Stimulated activated effector memory CD8-positive, alpha-beta T cell treated with anti-CD3 and anti-CD28 coated beads, Interleukin-12 subunit alpha, Interleukin-12 subunit beta, amount 100 ng/mL, for 72 hours (primary cell): ENCODE measurements at places on chromosomes 12 and 14.

GRCh38 chr12:110922652-110923051 is 2.3 kb upstream of the MYL2 start:
- DNase-seq, result no peak

DNA sequence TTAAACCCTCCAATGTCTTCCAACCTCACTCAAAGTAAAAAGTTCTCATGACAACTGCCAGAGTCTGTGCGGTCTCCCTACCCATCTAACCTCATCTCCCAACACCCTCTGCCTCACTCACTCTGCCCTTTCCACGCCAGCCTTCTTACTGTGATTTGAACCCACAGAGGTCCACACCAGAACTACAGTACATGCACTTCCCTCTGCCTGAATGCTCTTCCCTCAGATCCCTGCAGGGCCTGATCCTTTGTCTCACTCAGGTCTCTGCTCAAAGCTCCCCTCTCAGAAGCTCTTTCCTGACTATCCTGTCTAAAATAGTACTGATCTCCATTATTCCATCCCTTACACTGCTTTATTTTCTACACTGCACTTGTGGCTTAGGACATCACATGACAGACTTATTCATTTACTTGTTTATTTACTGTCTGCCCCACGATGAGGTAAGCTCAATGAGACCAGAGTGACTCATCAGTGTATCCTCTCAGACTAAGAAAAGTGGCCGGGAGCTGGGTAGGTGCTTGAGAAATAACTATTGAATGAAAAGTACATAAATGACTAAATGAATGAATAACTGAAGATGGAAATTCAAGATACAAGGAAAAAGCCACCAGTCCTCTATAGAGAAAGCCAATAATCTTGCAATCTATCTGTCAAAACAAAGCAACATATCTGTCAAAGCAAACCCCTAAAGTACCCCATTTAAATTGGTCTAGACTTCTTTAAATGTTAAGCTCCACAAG is 17.1 kb downstream of the POMT2 start:
- DNase-seq, result peak; percentile 70

DNA sequence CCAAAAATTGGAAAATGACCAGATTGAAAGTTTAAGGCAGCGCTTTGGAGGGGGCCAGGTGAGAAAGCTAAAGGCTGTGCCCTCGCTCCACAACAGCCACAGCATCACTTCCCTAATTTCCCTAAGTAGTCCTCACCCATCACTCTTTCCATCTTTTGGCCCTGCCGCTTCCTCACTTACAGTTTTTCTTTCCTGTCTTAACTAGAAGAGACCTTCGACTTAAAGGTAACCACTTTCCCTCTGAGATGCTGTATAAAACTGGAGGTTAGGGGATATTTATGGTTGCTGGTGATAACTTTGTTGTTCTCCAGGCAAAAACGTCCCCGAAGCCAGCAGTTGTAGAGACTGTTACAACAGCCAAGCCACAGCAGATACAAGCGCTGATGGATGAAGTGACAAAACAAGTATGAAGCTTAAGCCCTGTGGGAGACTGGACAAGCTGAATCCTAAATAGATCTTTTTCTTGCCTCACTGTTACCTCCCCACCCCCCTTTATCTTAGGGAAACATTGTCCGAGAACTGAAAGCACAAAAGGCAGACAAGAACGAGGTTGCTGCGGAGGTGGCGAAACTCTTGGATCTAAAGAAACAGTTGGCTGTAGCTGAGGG is 4.3 kb downstream of the DDIT3 start:
- DNase-seq, result no peak

DNA sequence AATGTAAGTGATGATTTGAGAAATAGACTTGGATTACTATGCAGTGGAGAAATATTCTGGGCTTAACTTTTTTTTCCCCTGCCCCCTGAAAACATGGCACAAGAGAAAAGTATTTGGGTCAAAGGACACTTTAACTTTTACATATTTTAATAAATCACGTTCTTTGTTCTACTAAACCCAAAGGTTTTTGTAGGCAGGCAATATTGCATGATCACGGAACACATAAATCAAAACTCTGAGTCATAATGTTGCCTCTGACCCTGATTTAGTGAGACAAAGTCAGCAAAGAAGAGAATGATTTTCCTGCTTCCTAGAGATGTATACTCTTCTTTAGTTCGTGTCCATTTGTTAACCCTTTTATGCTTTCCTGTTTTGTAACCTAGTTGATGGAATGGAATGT is 38.0 kb downstream of the ABCD2 start:
- no peak for DNase-seq

DNA sequence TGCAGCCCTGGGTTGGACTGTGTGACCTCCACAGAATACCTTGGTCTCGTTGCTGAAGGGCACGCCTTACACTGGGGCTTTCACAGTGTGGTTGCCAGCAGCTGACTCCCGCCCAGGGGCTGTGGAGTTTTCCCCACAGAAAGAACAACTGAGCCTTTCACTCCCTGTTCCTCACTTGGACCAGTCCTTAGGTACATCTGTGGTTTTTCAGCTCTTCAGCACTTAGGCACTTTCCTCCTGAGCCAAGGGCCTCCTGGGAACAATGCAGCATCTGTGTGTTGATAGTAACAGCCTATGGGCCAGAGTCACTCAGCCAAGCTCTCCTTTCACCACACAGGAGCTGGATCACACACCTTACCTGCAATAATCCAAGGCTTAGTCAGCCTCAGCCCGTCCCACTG is 25.0 kb downstream of the ERP27 start:
- DNase-seq, result no peak

DNA sequence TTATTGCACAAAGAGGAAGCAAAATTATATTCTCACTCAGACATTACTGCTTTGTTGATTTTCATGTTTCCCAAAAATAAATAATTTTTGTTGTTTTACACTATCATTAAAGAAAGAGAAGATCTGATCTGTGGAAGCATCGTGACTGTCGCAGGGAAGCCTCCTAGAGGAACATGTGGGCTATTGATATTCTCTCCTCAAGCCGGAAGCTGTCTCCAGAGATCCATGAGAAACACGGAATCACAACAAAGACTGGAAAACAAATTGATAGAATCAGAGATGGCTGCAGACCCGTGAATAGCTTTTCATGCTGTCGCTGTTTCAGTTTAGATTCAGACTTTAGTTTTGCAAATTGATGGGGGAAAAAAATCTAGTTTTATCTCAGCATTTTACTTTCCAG is 235.2 kb upstream of the TMPO start:
- DNase-seq, result no peak

DNA sequence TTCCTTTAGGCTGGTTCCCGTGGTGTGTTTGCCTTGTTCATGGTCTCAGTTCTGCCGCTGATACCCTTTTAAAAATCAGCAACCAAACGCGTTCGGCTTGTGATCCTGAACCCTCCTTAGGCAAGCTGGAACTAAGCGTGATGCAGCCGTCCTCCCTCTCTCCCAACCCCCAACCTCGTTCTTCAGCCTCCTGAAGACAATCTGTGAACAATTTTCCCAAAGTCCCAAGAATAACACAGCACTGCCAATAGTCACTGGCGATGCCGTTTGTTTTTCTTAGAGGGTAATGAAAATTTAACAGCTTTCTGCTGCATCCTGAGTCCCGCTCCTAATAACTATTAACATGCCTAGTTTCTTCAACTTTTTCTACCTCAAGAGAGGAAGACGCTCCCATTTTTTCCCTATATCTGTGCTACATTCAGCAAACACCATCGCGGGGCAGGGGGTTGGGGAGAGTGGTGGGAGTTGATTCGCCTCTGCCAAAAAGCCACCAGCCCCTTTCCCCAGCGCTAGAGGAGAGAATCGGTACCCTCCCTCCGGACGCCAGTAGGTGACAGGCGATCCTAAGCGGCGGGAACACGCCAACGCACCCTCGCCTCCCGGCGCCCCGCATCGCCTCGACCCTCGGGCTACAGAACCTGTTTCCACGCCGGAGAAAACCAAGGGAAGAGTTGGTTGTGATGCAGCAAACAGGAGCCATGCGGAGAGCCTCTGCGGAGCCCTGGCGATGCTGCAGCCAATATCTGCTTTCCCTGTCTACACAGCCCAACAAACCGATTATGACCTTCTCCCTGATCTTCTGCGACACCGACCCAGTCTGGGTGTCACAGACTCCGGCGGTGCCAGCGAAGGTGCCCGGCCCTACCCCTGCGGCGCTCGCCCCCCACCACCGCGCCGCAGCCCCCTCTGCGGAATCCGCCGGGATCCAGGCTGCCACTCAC is 752 bp downstream of the PRICKLE1 start:
- DNase-seq, result no peak

GRCh38 chr12:67689385-67689784 is 40.8 kb downstream of the DYRK2 start:
- no peak for DNase-seq

DNA sequence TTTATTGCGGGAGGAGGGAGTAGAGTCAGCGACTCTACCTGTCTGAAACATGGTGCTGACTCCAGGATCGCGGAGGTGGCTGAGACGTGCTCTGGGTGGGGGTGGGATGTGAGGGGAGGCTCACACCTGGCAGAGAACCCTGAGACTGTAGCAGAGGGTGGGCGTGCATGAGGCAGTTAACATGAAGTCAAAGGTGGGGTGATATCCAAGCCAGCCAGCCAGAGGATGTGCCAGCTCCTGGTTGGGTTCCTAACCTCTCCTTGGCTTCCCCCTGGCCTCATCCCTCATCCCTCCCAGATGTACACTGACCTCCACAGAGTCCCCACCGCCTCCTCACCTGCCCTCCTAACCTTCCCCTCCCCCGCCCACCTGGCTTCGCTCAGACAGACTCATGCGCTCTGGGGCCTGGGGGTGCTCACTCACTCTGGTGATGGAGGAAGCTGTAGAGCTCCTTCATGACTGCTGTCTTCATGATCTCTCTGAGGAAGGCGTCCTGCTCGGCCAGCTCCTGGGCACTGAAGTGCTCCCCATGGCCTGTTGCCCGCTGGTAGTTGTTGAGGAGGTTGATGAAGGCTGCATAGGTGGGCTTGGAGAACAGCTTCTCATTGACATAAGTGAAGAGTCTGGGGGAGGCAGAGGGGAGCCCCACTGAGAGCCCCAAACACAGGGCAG is 9.3 kb downstream of the ENDOU start:
- no peak for DNase-seq

GRCh38 chr12:2489275-2489674 is 305.5 kb upstream of the FKBP4 start:
- DNase-seq, result no peak

- DNase-seq, result no peak
These were observed 69.5 kb upstream of the ZDHHC17 start for GRCh38 chr12:76694369-76694768.

GRCh38 chr12:123078120-123078465 is 72.8 kb downstream of the PITPNM2 start:
- no peak for DNase-seq

- no peak for DNase-seq
These were observed 3.7 kb downstream of the HOXC10 start for GRCh38 chr12:53988541-53989226.

- no peak for DNase-seq
These were observed 817 bp upstream of the IPO8 start for GRCh38 chr12:30696486-30696885.

DNA sequence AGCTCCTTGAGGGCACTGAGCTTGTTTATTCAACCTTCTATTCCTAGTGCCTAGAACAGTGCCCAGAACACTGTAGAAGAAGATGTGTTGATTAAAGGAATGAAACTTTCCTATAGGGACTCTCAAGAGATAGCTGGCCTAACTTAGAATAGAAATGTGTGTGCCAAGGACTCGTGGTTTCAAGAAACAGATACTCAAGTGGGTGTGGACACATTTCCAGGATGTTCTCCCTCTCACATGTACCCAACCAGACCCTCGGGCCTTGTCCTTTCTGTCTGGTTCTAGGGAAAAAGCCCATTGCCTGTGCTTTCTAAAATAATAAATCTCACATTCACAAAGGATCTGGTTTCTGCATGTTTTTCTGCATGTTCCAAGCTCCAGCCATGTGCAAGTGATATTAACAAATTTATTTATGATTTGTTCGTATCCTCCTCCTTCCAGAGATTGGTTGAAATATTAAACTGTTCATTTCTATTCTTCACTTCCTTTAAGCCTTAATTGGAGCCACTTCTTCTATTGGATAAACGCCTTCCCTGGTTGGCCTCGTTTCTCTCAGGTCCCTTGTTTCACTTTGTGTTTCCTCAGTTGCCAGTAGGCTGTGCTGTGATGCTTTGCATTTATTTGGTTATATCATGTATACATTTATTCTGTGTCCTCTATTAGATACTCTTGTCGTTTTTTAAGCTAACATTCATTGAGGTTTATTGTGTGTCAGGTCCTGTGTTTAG is 89.8 kb downstream of the CRADD start:
- DNase-seq, result no peak
